Right atrium auricular region (tissue), 2 donors: ENCODE measurements at places on chromosomes 2 and 18.

DNA sequence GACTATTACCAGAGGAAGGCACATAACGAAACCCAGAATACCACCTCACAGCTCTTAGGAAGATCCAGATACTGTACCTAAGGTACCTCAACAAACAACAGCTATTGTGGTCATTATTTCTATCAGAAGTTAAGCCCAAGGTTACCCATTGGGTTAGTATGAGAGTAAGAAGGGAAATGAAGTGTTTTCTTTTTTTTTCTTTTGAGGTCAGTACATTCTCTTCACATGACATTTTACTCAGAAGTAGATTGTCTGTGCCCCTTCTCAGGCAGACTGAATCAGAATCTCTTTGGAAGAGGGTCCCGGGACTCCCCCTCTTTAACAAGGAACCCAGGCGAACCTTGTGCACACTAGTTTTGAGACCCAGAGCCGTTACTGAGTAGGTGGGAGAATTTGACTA, 233.7 kb upstream of the CXCR4 start:
- DNase-seq: no peak

GRCh38 chr2:150166313-150167051, 321.0 kb downstream of the RND3 start:
- no peak for DNase-seq

DNA sequence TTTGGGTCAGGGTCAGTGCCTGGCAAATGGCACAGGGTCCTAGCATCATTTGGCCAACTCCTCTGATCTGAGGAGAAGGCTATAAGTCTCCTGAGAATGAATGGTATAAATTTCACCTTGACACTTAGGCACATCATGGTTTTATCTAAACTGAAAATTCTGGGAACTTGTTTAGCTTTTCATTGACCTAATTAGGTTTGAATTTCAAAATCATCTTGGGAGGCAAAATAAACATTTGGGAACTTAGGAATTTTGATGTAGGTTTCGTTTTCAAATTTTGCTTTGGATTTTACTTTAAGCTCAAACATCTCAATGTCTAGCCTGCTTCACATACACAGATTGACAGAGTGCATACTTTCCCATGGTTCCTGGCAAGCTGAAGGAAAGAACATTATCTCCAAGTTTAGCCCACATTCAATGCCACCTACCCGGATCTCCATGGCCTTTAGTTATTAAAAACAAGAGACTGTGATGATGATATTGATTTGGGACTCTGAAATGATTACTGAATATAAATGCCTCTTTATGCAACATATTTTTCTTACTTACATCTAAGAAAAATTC, 44.5 kb downstream of the MYOM1 start:
- no peak for DNase-seq

- no peak for DNase-seq
Measured at GRCh38 chr2:128092656-128093055, 1.7 kb downstream of the UGGT1 start.
